NK-92 treated with Interleukin-12 subunit alpha and Interleukin-12 subunit beta, amount 100 ng/mL, for 24 hours (cell line): ENCODE measurements at places on chromosomes 5 and 9.

GRCh38 chr9:26954050-26954508 lies 2.1 kb upstream of the IFT74 start:
- no peak for DNase-seq

GRCh38 chr5:158868546-158868945 lies 231.2 kb downstream of the EBF1 start:
- DNase-seq: no peak

- DNase-seq: no peak
These were observed 61.9 kb downstream of the MROH2B start for GRCh38 chr5:41009232-41009631.

DNA sequence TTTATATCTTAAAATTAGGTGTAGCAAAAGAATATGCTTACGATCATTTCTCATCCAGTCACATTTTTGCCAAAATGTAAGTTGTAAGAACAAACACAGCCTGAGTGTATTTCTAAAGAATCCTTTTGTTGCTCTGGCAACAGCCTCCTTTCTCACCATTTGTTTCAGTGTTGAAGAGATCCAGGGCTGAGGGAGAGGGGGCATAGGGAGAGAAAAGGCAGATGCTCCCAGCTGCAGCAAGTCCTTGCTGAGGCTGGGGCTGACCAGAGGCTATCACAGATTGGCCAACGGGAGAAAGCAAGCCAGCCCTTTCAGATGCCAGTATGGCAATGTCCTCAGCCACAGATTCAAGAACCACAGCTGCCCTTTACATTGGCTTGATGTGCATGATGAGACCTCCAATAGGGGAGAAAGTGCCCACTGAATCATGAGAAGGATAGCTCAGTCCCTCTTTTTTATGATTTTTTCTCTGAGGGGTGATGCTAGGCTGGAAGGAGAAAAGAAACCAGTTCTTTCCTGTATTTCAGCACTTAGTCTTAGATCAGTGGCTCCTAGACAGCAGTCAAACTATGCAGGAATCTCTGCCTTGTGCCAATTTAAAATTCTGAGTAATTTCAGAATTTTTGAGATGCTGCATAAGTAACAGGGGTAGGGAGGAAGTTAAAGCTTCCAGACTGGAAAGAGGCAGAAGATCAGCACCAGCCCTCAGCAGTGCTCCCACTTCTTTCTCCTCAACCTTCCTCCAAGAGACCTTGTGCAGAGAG lies 142.1 kb downstream of the LHFPL2 start:
- no peak for DNase-seq

- no peak for DNase-seq
These were observed 57.3 kb upstream of the WWC1 start for GRCh38 chr5:168234133-168234532.

- DNase-seq: no peak
These were observed 360.0 kb downstream of the BRINP1 start for GRCh38 chr9:119009249-119009648.

GRCh38 chr5:131622633-131623032 lies 12.4 kb downstream of the RAPGEF6 start:
- DNase-seq: no peak

GRCh38 chr9:125694478-125694877 lies 12.5 kb downstream of the MAPKAP1 start:
- DNase-seq: no peak

DNA sequence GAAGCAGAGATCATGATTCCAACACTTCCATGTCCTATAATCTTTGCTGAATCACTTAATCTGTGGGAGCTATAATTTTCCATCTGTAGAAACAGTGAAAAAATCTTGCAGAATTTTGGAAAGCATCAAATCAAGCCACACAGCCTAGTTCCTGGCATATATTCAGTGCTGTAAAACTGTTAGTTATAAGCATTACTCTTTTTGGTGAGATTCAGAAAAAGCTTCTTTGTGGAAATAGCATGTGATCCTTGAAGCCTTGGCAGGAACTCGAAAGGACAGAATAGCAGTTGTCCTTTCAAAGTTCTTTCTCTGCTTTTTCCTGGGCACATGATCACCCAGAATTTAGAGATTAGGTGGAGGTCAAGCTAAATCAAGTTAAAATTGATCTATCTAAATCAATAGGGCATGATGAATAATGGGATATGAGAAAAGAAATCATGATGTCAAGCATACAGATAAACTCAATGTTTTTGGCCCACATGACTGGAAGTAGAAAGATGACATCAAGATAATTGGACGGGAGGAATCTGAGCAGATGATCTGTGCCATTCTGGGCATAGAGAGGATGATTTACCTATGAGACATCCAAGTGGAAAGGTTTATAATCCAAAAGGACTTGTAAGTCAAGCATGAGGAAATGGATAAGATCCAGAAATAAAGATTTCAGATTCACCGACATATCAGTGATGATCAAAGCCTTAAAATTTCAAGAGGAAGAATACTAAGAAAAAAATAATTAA lies 73.1 kb downstream of the TMEM232 start:
- DNase-seq: no peak

- no peak for DNase-seq
These were observed 2.0 kb downstream of the FCHSD1 start for GRCh38 chr5:141649056-141649688.

DNA sequence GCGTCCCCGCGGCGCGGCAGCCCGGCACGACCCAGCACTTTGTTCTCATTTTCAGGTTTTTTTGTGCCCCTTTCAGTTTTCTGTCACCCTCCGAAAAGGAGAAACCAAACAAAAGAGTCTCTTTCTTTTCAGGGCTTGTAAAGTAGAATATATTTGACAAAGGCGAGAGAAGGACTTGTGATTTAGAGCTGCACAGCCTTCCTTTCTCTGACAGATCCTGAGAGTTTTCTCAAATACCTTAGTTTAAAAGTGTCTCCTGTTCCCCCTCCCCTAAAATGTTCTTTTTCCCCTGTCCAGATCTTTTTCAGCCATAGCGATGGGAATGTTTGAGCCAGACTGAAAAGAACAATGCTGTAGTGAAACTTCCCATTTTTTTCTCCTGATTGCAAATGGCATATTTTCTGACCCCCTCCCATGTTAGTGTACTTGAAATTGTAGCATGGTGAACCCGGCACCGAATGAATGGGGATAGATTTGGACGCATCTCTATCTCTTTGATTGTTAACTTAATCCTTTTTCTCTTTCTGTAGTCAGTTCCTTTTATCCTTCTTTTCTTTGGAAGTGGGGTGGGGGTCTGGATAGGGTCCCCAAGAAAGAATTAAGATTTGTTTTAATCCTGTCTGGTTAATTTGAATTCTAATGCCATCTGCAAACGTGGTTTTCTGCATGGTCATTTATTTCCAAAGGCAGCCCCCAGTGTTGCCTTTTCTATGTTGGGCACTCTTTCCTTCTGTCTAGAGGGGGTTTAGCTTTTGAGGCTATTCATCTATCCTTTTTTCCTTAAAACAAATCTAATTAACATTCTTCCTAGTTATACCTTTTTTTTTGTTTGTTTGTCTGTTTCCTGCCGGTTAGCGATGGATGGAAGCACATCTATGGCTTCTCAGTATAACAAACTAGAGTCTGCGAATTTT lies 2.2 kb downstream of the ZSWIM6 start:
- no peak for DNase-seq

DNA sequence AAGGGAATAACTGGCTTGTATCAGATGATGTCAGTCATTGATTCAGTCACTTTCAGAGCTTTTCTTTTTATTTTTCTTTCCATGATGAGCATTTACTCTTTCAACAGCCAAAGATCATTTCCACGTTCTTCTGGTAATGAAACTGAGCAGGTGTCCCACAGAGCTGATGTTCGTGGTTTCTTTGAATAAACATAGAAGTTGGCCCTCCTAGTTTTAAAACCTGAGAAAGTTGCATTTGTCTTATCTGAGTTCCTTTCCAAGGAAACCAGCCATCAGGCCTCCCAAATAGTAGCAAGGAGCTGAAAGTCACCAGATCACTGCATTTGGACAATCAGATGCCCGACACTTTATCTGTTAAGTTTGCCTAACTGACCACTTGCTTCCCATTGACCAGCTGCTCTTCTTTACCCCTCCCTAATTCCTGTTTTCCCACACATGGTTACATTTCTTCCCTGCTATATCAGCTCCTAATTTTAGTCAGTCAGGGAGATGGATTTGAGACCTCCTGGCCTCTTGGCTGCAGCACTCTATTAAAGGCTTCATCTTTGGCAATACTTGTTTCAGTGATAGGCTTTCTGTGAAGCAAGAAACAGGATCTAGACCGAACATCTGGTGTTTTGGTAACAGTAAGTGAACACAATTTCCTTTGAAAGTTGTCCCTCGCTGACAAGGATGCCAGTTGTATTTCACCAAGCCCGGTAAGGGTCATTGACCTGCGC lies 420.8 kb downstream of the CHSY3 start:
- DNase-seq: no peak

GRCh38 chr5:38008198-38008597 lies 168.4 kb upstream of the GDNF start:
- no peak for DNase-seq

DNA sequence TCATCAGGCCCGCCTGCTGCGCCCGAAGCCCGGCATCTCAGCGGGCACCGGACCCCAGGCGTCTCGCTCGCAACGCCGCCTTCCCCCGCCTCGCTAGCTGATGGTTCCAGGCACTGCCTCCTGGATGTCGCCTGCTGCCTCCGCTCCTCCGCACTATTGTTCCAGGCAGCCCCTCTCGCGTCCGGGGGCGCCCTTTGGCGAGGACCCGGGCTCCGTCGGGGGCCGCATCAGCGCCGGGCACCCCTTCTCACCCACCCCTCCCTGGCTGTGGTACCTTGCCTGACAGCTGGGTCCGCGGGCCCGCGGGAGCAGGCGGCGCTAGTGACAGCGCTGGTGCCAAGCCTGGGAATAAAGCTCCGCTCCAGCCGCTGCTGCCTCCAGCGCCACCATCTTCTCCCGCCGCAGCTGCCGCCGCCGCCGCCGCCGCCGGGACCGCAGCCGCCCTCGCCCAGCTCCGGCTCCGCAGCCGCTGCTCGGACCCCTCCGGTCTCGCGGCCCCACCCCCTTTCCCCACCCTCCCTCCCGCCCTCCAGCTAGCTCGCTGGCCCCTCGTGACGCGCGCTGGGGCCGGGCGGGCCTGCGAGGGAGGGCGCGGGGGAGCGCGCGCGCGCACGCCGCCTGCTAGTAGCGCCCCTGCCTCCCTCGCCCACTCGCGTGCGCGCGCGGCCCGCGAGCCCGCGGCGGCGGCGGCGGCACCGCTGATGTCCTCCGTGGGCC lies at the start of gene APBA1:
Gene APBA1 (minus strand): TSS at position 493 of the 717 bp plus-strand sequence.
- DNase-seq: no peak

GRCh38 chr5:27313549-27313948 lies 275.2 kb upstream of the CDH9 start:
- no peak for DNase-seq

- no peak for DNase-seq
These were observed 122.3 kb upstream of the RAI14 start for GRCh38 chr5:34533582-34534522.

DNA sequence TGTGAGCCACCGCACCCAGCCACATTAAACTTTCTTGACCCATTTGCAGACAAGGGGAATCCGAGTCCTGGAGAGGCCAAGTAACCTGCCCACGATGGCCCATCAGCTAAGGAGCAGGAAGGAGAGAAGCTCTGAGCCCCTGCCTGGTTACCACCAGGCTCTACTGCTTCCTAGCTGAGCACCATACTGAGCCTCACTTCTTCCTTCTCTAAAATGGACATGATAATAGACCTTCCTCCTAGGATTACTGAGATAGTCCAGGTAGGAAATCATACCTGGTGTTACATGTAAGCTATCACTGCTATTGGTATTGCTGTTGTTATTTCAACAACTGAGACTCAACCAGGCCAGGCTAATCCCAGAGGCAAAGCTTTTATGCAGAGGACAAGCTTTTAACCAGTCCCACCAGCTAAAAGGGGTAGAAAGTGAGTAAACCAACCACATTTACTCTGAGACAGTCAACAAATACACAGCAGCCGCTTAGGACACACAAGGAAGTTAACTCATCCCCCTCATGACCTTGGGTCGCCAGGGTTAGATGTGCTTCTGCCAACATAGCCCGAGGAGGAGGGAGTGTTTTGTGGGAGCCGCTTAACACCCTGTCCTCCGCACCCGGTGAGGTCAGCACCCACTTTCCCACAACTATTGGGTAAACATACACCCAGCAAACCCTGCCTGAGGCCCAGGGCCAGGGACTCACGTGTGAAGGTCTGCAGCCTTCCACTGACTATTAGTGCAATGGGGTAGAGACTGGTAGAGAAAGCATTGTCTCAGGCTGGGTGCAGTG lies 20.6 kb upstream of the PTGES start:
- no peak for DNase-seq

DNA sequence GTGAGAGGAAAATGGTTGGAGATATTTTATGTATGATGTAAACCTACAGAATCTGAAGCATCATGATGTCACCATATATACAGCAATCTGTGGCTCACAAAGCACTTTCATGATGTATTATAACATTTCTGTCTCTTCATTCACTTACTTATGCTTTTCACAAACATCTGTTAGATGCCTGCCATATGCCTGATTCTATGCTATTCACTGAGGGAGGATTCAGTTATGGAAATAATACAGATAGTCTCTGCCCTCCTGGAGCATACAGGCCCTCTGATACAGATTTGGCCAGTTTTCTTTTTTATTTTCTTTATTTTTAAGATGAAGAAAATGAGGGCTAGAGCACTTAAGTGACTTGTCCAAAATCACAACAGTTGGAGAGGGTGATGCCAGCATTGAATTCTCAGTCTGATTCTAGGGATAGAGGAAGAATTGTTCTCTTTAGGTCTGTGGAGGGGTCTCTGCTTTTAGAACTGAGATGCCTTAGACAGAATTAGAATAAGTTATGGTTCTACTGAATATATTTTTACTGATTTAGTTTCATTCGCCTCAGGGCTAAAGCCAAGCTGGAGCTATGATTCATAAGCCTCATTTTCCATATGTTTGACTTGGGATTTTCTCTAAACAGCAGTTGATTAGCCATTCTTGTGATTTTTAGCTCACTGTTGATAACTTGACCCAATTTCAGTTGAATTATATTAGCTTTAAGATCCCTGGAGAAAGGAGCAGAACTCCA lies 636.4 kb downstream of the PRELID2 start:
- no peak for DNase-seq
